ENCODE measurements at places on chromosomes 4 and X.

GRCh38 chrX:71366674-71367256 is 608 bp downstream of the TAF1 start:
- no peak for DNase-seq

DNA sequence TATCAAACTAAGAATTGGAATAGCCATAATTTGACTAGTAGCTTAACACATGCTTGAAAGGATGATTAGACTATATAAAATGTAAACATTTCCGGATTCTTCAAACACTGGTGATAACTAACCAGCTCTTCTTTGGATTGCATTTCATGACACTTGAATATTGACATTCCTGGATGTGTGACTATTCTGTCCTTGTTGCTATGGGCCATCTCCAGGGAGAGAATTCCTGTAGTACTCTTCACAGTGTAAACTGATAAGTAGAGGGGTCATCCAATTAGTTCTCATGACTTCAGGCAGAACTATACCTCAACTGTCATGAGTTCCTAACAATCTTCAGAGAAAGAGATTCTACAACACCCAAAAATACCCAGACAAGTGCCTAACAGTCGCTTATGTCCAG is 1026.7 kb upstream of the TENM3 start:
- DNase-seq, result no peak

DNA sequence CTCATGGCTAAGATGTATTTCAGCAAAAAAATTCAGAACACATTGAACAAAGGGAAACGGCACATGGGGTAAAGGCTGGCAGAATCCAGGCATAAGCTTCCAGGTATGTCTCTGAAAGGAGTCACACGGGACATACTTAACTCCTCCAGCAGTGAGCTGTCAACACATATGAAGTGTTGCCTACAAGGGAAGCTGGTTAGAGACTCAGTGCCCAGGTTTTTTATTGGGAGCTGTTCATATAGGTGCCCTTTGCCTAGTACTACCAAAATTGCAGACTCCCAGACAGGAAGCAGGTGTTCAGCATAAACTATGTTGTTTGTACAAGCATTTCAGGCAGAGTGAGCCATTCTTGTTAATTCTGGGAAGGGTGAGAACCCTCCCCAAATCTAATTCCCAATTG is 77.4 kb upstream of the PUDP start:
- no peak for DNase-seq

DNA sequence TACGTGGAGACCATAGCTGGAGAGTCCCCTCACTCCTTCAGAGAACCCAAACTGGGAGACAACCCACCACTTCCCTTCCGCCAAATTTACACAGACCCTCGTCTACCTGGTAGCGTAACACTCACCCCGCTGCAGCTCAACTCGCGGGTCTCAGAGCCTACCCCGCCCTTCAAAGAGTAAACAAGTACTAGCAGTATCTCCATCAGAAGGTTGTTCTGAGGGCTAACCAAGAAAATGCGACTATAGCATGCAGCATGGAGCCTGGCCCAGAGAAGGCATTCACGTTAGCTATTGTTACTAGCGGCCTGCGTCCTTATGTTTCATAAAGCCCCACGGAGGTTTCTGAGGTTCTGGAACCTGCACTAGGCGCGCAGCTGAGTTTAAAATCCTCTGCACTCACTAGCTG is 531 bp upstream of the MANBA start:
- no peak for DNase-seq

DNA sequence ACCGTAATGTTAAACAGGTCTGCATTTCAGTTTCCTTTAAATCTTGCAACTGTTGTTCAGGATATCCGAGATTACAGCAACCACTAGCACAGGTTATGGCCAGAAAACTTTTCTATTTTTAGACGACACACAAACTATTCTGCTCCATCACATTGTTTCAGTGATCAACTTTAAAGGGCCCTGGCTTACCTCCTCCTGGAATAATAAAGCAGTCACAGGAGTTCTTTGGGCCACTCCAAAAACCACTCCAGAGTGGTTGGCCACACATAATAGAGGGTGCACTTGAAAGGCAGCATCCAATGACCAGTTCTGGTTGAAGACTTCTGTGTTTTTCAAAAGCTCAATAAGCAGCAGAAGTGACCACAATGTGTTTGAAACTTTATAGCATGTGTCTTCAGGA is 118.9 kb downstream of the RAB28 start:
- DNase-seq, result no peak

All from right lung (tissue), 10 donors.